ENCODE measurements at places on chromosomes 11 and 22. TPM values are rescaled to one million over a fixed set of nuclear protein-coding genes. Genes with fewer than 3 reads are reported as not detected.

The ZP1 gene
- not detected for total RNA-seq

The MAP6 gene
- total RNA-seq = 2.8 TPM

The SCGB1D2 gene
- total RNA-seq = not detected

The PGA3 gene
- not detected for total RNA-seq

- no peak for DNase-seq
Measured at GRCh38 chr11:47047972-47048371, 111.4 kb downstream of the CSTPP1 start.

GRCh38 chr22:17120281-17120680, 879 bp downstream of the TMEM121B start:
- no peak for DNase-seq

All from foreskin keratinocyte (primary cell).